8988T (cell line): ENCODE measurements at places on chromosomes 12 and 14.

- DNase-seq, result no peak
Observed at GRCh38 chr14:103496776-103497175, 25.9 kb downstream of the CKB start.

DNA sequence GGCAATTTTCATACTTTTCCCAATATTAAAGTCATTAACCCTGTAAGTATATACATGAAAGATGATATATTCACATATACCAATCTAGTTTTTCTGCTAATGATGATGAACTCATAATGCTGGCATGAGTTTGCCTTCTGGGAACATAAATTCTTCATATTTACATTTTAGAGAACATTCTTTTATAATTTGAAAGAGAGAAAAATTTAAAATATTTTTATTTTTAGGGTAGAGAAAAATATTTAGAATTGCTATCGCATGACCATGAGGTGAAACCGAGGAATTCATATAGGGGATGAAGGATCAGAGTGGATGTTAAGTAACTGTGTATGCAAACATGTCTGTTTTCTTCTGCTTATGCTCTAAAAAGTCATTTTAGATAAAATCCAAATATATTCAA lies 825.3 kb upstream of the FLRT2 start:
- no peak for DNase-seq

- no peak for DNase-seq
Observed at GRCh38 chr12:78585132-78585531, 279.4 kb upstream of the SYT1 start.

DNA sequence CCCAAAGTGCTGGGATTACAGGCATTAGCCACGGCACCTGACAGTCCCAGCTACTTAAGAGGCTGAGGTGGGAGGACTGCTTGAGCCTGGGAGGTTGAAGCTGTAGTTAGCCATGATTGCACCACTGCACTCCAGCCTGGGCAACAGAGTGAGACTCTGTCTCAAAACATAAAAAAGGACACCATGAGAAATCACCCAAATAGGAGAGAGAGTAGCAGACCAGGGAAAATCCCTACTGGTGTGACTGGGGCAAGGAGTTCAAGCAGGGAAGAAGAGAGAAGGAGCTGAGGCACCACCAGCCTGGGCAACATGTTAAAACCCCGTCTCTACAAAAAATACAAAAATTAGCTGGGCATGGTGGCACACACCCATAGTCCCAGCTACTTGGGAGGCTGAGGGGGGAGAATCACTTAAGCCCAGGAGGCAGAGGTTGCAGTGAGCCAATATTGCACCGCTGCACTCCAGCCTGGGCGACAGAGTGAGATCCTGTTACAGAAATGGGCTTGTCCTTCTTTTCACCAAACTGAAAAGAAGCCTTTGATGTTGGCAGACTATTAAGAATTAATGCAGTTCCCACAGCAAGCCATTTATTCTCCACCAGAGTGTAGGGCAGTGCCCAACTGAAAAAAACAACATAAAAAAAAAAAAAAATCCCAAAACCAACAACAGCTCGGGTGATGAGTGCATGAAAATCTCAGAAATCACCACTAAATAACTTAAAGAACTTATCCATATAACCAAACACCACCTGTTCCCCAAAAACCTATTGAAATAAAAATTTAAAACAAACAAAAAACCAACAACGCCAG lies 4.5 kb upstream of the SRSF9 start:
- DNase-seq, result no peak

GRCh38 chr14:73717266-73717665 lies 3.1 kb upstream of the PNMA1 start:
- no peak for DNase-seq

DNA sequence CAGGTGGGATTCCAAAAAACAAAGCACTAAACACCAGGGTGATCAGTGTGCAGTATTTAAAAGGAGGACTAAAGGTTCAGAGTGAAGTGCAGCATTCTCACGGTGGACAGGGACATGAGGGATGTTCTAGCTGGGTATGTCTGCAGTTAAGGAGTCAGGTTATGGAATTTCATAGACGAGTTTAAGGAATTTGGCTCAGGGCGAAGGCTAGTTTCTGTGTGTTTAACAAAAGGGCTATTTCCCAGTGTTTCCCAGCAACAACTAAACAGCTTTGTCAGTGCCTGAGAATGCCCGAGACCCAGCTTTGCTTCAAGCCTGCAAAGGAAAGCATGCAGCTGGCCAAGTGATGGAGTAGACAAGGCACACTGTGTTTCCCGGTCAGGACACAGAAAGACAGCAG lies 7.0 kb downstream of the KRT1 start:
- DNase-seq, result no peak

GRCh38 chr14:40416565-40416964 lies 984.3 kb upstream of the FBXO33 start:
- DNase-seq, result no peak

DNA sequence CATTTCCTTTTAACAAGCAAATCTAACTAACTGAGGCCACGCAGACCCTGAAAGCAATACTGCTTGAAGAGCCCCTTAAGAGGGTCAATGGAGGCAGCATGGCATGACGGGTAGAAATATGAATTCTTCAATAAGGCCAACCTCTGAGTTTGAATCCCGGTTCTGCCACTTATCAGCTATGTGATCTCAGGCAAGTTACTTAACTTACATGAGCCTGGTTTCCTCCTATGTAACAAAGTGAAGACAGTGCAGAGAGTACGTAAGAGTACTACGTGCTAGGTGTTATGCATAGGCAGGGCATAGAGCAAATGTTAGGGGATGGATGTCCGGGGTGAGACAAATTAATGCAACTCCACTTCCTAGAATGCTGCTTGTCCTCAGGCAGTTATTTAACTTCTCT lies 4.7 kb downstream of the HOMEZ start:
- no peak for DNase-seq

DNA sequence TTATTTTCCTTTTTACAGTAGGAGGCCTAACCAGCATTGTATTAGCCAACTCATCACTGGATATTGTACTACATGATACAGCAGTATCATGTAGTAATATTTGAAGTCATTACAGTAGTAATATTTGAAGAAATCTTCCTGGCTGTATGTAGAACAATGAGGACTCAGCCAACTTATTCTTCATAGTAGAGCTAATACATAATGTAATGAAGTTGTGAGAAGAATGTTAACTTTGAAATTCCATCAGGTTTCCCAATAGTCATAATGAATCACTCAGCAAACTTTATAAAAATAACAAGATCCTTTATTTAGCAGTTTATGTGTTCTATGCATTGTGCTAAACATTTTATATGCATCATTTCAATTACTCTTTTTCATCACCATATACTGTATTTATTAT lies 61.8 kb downstream of the LRRK2 start:
- no peak for DNase-seq

GRCh38 chr14:68956724-68957123 lies 22.4 kb downstream of the ACTN1 start:
- DNase-seq, result no peak

DNA sequence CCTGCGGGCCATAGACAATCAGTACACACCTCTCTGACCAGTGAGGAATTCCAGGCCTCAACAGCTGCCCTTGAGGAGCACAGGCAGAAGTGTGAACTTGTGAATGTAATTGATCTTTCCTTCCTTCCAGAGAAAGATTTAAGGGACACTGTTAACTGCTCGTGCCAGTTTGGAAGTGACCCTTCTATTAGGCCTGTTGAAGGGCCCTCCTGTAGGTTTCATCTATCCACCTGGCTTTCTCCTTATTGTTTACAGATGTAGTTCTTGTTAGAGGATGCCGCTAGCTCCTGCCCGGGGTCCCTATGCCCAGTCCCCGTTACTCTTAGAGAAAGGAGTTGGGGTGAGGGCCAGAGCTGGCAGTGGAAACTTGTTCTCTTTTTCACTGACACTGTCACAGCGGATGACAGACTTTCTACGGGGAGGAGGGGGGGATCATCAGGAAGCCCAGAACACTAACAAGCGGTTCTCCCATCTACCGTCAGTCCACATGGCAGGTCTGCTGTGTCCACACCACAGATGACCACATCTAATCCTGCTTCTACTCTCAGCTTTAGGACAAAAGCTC lies 42.6 kb downstream of the SH2B3 start:
- no peak for DNase-seq

GRCh38 chr12:95762123-95762785 lies 28.3 kb downstream of the NTN4 start:
- DNase-seq, result no peak

DNA sequence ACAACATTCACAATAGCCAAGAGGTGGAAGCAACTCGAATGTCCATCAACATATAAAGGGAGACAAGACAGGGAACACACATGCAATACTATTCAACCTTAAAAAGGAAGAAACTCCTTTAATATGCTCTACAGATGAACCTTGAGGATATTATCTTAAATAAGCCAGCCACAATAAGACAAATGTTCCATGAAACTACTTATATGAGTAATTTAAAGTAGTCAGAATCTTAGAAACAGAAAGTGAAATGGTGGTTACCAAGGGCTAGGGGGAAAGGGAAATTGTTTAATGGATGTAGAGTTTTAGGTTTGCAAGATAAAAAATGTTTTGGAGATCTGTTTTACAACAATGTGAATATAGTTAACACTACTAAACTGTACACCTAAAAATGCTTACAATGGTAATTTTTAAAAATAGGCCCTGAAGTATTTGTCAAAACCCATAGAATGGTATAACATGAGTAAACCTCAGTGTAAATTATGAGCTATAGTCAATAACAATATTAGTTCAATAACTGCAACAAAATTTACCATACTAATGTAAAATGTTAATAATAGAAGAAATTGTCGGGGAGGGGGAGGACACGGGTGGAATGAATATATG lies 71.1 kb downstream of the EGLN3 start:
- DNase-seq, result no peak

DNA sequence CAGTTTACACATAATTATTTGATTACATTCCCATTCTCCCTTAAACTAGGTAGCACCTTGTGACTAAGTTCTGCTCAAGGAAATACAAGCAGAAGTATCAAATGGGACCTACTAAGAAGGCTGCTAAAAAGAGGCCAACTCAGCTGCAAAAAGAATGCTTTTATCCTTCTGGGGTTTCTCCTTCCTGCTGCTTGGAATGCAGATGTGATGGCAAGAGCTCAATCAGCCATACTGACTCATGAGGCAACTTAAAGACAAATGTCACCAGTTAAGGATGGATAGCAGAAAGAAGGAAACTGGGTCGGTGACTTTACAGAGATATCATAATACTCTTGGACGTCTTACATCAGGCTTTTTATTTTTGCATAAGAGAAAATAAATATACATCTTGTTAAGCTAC lies 38.0 kb upstream of the RAP1B start:
- DNase-seq, result no peak

DNA sequence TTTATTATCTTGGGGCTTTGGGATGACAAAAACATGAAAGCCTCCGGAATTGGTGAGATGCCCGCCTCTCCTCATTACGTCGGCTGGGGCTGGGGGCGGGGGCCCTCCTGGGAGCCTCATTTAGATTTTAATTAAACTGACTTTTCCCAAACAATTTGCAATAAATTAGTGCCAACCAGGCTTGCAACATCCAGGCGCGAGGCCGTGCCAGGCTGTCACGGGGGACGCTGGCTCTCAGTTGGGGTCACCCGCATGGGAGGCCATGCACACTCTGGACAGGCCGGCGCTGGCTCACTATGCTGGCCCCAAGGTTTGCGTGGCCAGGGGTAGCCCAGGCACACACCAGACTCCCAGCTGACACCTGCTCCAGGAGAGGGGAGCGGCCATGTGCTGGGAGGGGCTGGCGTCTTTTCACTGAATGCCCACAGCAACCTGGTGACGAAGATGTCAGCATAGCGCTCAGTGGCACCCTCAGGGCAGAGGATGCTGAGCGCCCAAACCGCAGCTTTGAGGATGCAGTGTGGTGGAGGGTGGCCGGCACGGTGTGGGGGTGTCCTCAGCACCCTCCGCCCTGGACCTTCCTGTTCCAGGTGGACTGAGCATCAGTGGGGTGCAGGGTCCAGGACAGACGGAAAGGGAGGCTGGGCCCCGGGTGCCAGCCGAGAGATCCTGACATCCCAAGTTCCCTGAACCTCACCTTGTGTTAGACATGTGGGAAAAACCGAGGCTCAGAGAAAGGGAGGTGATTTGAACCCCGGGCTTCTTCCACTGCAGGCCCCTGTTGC lies 190.8 kb upstream of the C14orf180 start:
- no peak for DNase-seq

DNA sequence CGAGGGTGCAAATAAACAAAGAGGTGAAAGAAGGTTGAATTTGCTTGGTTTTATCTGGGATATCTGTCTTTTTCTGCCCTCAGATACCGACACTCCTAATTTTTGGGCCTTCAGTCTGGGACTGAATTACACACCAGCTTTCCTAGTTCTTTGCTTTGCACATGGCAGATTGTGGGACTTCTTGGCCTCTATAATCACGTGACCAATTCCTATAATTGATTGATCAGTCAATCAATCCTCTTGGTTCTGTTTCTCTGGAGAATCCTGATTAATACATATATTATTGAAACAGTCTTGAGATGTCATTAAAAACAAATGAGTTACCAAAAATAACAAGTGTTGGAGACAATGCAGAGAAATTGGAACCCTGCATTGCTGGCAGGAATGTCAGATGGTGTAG lies 62.7 kb downstream of the SUDS3 start:
- DNase-seq, result no peak

DNA sequence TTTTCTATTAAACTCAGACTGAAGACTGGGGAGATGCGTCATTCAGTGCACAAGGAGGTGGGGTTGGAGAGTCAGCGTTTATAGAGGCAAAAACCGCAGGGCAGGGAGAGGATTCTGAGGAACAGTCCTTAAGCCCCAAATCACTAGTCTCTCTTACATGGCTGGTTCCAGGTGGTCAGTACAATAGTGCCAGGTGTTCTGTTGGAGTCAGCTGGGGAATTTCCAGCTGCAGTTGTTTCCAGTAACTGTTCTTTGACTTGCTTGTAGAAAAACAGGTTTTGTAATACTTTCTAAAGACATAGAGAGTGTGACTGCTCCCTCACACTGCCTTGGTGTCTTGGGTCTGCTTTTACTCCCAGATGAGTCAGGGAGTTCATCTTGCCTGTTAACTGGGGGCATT lies 192.2 kb downstream of the TMTC3 start:
- DNase-seq, result no peak

GRCh38 chr14:76080025-76080424 lies 71.7 kb upstream of the GPATCH2L start:
- DNase-seq, result no peak

GRCh38 chr12:6535960-6536847 lies 1.9 kb downstream of the GAPDH start:
- no peak for DNase-seq

GRCh38 chr14:36313898-36314297 lies 6.5 kb downstream of the MBIP start:
- DNase-seq, result no peak

GRCh38 chr12:112988224-112988623 lies 9.9 kb downstream of the OAS2 start:
- DNase-seq, result no peak
